Activated CD8-positive, alpha-beta memory T cell treated with anti-CD3 and anti-CD28 coated beads for 1 hour (primary cell): ENCODE measurements at places on chromosomes 12 and 14.

- no peak for DNase-seq
Observed at GRCh38 chr14:41615011-41615595, 8.4 kb downstream of the LRFN5 start.

DNA sequence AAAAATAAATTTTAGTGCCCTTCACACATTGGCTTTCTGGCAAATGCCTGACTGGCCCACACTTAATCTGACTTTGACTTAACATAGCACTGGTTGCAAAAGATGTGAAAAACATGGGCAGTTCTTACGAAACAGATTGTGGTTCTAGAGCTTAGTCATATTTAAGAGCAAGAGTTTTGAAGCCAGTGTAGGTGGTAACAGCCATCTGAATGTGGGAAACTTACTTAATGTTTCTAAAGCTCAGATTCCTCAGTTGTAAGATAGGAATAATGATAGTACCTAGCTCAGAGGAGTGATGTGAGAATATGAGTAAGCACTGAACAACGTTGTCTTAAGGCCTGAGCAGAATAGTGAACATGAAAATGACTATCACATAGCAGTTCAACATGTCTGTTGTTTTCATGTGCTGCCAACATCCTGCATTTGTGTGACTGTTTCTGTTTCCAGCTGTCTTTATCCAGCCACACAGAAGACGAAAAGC, 262.7 kb downstream of the SYT1 start:
- DNase-seq, result no peak

GRCh38 chr14:22955702-22956569, 954 bp downstream of the HAUS4 start:
- DNase-seq, result no peak

DNA sequence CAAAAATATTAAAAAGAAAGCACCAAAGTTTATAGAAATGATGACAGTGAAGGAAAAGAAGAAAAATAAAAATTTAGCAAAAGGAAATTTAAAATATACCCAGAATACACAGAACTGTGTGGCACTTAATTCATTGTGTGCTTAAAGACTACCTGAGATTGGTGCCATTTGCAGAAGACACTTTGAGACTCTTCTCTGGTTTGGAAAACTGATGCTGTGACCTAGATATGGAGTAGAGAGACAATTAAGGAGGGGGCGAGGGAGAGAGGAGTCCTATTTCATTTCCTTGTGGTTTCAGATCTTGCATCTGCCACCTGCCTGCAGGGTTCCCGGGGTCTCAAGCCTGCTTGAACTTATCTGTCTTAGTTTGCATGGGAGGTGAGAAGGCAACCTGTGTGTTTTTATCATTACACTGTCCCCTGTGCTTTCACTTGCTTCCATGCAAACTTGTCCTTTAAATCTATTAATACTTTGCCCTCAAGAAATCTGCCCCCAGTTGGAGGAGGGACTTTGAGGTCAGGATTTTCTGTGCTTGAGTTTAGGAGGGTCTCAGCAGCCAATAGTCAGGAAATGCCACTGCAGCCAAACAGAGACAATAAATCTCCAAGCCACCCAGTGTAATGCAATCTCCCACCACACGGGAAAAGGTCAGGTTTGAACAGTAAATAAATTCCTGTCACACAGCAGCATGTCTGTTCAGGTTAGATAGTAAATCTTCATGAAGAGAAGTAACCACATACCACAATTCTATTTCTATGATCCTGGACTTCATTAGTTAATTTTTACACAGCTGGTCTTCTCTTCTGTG, 119.4 kb downstream of the CAND1 start:
- no peak for DNase-seq

GRCh38 chr14:32064931-32065330, 12.2 kb upstream of the ARHGAP5 start:
- no peak for DNase-seq

GRCh38 chr12:117587631-117588287, 226.3 kb upstream of the NOS1 start:
- no peak for DNase-seq

DNA sequence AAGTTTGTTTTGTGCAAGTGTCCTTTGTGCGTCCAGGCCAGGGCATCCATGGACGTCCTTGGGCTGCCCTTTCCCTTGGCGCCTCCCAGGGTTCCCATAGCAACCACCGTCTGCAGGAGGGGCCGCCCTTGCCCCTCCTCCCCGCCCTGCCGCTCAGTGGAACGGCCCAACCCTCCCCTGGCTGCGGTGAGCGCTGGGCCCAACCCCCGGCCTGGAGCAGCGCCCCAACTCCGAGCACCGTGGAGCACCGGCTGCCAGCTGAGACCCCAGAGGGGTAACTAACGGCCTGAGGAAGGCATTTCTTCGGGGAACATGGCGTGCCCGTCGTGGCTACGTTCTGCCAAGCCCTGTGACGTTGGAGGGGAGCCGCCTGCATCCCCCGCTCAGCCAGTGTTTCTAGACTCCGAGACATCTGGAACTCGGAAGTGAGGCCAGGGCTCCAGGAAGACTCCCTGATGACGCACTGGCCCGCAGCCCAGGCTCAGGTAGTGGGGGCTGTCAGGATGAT, 5.3 kb upstream of the ACACB start:
- no peak for DNase-seq

- DNase-seq, result no peak
Observed at GRCh38 chr14:49033131-49033530, 553.0 kb downstream of the RPS29 start.

DNA sequence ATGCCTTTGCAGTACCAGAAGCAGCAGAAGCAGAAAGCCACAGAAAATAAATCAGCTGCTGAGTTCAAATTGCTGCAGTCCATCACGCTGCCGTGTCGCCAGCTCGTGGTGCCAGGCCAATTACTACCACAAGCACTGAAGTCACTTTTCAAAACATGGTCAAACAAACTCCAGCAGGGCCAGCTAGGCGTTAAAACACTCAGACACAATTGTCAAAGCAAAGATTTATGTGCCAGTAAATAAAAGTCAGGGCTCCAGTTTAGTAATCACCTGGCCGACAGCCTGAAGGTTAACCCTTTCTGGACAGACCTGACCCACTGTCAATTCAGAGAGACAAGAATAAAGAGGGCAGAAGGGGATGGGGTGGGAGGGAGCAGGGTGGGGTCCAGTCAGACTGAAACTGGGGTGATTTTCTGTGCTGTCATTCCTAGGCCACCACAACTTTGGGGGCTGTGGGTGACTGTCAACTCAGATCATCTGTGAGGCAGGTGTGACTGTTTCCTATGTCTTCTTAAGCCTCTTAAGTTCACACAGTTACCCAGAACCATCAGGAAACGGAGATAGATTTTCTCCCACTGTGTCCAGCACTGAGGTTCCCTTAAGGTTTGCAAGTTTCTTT, 109.8 kb upstream of the FUT8 start:
- DNase-seq, result no peak

- peak; percentile 73 for DNase-seq
Observed at GRCh38 chr12:122860040-122860853, 25.0 kb downstream of the HIP1R start.

GRCh38 chr12:42855362-42855950, 265.9 kb upstream of the PRICKLE1 start:
- no peak for DNase-seq

DNA sequence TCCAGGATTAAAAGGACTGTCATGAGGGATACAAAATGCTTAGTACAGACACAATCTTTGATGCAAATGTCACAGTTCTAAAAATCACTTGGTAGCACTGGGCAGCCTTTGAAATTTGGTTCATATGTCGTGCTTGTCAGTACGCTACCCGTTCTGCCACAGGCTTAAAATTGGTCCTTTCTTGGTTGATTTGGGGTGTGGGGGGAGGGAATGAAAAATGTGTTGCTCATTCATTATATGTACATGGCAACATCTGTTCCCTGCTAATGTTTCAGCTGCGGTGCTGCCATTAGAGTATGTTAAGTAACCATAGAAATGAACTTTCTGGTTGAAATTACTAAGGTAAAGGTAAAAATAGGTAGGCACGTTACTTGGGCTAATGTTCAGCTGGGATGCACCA, 155.4 kb upstream of the ARHGAP5 start:
- no peak for DNase-seq

- no peak for DNase-seq
Observed at GRCh38 chr14:92683041-92683440, 65.4 kb downstream of the LGMN start.

DNA sequence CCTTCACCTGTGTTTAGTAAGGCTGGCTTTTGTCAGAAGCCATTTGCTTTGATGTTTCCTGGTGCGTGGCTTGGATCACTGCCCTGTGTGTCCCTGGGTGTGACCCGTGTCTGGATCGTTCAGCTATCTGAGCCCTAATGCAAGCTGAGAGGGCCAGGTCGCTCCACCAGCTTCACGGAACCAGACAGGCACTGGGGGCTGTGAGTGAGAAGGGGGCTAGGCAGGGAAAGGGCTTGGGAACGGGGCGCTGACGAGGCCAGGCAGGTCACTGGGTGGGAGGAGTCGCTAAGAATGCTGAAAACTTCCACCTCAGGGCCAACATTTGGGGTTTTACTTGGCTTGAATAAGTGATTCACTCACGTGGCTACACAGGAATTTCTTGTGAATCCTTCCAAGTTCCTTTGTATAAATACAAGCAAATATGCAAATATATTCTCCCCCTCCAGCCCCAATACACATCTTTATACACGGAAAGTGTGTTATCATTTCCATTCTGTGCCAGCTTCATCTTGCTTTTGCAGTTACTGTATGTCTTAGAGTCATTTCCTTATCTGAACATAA, 24.2 kb upstream of the MMP17 start:
- no peak for DNase-seq

DNA sequence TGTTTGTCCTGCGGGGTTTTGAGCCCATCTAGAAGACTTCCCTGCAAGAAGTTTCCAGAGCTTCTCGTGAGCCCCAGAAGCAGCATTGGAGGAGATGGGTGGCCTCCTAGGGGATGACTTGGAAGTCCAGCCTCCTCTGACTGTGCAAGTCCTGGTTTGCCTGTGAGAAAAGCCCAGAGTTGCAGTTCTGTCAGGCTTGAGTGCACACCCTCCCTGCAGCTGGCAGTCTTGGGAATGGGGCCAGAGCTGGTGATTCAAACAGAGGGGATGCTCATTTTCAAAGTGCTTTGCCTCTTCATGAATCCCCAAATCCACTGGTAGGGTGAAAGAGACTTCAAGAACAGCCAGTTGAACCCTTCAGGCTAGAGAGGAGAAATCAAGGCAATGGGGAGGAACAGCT, 3.9 kb upstream of the PPP1R1A start:
- DNase-seq, result no peak

DNA sequence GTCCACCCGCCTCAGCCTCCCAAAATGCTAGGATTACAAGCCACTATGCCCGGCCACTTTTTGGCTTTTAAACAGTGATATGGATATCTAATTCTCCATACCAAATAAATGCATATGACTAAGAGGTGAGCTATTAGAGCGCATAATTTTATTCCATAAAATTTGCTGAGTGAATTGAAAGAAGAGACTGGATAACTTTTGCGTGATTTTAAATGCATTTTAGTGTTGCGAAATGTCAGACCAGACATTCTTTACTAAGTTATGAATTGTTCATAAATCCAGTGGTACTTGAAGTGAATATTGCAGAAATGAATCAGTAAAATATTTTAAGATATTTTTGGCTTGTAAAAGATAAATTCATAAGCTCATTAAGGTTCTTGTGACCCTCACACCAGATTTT, 50.9 kb upstream of the DIP2B start:
- no peak for DNase-seq

GRCh38 chr14:61488417-61489401, 167.3 kb downstream of the PRKCH start:
- no peak for DNase-seq

DNA sequence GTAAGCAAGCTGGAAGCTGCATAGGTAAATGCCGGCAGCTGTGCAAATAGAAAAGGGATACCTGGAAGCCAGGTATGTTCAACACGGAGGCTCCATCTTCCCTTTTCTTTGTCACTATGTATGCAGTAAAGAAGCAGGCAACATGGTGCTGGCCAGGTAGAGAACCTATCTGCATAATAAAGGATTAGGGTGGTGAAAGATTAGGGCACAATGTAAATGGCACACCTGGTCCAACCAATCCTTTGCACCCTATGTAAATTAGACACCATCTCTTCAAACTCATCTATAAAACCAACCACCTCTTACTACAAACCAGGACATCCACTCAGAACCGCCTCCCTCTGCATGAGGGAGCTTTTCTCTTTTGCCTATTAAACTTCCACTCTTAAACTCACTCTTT, 32.3 kb downstream of the RPS29 start:
- no peak for DNase-seq

DNA sequence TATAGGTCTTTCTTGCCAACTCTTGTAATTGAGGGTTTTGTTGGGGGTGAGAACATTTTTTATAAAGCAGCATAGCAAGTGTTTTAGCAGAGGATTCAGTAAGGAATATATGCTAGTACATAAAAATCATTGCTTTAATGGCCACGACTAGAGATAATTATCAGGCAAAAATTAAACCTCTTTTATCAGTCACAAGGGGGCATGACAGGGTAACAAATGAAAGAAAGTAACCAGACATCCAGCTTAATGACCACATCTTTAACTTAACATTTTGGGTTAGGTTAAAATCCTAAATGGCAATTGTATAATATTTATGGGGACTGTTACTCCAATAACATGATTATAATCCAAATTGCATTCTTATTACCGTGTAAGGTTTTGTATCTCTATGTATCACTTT, 119.6 kb downstream of the LRRIQ1 start:
- no peak for DNase-seq

GRCh38 chr12:117968826-117969659, at the start of gene KSR2:
Gene KSR2 (minus strand): TSS chr12:117968990. CDS start chr12:117968255, 735 bp downstream.
- peak; percentile 4 for DNase-seq

DNA sequence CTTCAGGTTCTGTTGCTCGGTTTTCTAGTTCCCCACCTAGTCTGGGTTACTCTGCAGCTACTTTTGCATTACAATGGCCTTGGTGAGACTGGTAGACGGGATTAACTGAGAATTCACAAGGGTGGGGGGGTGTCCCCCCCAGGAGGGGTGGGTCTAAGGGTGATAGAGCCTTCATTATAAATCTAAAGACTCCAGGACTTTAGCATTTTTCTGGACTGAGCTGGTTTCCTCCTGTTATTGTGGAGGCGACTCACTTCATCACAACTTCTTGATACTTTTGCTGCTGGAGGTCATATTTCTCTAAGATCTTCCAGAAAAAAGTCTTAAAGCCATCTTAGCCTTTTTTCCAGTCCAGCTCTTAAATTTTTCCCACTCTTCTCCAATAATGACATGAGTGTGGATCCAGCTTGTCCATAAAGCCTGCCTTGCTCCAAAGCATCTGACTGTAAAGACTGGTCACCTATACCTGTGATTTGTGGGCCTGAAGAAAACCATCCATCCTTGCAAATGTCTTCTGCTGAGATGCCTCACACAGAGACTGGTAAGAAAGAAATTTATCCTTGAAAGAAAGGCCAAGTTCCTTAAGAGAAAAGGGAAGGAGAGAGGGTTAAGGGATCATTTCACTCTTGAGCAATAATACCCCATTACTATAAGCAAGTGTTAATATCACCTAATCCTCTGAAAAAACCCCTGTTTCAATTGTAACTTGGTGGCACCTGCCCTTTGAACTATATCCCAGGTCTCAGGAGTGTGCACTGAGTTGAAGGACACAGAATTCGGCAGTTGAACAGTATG, 19.7 kb upstream of the SLC2A14 start:
- no peak for DNase-seq

DNA sequence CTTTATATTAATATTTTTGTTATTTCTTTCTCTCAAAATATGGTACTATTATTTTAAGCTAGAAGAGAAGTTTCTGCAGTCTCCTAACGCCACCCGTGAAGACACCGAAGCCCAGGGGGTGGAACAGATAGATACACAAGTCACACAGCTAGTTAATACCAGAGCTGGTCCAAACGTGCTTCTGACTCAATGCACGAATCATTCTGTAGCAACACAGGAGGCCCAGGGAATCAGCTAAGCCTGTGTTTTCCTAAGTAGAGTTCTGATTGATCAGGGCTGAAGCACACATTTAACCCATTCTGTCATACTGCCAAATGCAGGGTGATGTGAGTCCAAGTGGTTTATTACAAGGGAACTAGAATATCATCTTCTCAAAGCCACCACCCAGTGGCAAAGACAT, 116.9 kb upstream of the PWP1 start:
- DNase-seq, result no peak
